Renal pelvis (tissue), 12 donors: ENCODE measurements at places on chromosomes 1 and 21. TPM values are rescaled to one million over a fixed set of nuclear protein-coding genes. Genes with fewer than 3 reads are reported as not detected.

The OR2AK2 gene
- polyA plus RNA-seq, result not detected

The GPA33 gene
- polyA plus RNA-seq, result 1.8 TPM

The CLEC20A gene
- 0.56 TPM for polyA plus RNA-seq

The KRTAP7-1 gene
- not detected for polyA plus RNA-seq

The ETV3L gene
- polyA plus RNA-seq, result not detected

- no peak for DNase-seq
Observed at GRCh38 chr1:108142773-108143394, 57.3 kb downstream of the SLC25A24 start.

- no peak for DNase-seq
Observed at GRCh38 chr1:184716158-184716557, 38.5 kb downstream of the EDEM3 start.

- DNase-seq, result no peak
Observed at GRCh38 chr1:14090062-14090461, 390.1 kb downstream of the PRDM2 start.

DNA sequence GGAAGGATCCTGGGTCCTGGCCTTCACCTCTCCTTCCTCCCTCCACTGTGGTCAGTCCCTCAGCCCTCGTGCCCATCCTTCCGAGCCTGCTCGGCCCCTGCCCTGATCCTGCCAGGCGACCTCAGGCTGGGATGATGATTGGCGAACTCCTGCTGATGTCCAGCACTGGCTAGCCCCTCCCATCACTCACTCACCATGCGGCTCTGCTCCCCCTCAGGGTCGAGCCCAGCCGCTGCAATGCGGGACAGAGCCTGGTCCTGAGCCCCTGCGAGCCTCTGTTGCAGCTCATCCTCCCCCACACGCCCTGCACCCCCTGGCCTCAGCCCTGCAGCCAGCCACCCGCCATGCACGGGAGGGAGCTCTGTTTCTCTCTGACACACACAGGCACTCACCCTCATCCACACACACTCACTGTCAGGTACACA is 100.2 kb downstream of the DMRTB1 start:
- DNase-seq, result no peak

- DNase-seq, result no peak
Observed at GRCh38 chr1:19393046-19393445, 80.9 kb downstream of the SLC66A1 start.

GRCh38 chr21:14675774-14676530 is 129.8 kb upstream of the SAMSN1 start:
- no peak for DNase-seq
